SJSA1 (cell line): ENCODE measurements at places on chromosomes 5 and 9.

DNA sequence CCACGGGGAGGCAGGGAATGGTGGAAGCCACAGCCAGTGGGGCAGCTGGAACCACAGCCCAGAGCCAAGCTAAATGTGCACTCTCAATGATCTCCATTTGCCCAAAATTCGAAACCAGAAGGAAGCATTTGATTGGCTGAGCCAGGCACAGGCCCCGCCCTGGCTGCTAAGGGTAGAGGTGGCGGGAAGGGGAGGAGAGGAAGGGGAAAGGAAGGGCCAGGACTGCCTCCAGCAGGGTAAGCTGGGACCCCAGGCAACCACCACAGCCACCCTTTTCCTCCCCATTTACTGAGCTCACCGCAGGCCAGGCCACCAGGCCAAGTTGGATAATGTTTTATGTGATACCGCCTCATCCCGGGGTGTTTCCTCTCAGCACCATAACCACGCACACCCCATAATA lies 100.3 kb upstream of the RAPGEF1 start:
- no peak for DNase-seq

- no peak for DNase-seq
Observed at GRCh38 chr5:116137544-116138378, 52.9 kb downstream of the COMMD10 start.

DNA sequence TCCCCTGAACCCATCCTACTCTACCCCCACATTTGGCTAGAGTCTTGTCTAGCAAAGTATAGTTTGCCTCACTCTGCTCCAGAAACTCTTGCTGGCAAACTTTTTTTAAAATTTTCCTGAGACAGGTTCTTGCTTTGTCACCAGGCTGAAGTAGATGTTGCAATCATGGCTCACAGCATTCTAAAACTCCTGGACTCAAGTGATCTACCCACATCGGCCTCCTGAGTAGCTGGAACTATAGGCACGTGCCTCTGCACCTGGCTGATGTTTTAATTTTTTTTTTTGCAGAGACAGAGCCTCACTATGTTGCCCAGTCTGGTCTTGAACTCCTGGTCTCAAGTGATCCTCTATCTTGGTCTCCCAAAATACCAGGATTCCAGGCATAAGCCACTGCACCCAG lies 175.8 kb upstream of the FBXL17 start:
- no peak for DNase-seq

- DNase-seq, result no peak
Observed at GRCh38 chr9:112970939-112971338, 41.1 kb downstream of the ZNF883 start.

DNA sequence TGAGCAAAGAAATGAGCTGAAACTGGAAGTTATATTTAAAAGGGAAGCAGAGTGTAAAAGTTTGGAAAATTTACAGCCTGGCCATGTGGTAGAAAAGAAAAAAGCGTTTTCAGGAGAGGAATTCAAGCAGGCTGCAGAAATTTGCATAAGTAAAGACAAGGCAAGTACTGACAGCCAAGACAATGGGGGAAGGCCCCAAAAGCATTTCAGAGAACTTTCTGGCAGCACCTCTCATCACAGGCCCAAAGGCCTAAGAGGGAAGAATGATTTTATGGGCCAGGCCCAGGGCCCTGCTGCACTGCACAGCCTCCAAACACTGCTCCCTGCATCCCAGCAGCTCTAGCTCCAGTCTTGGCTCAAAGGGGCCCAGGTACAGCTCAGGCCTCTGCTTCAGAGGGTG lies 169.7 kb downstream of the GLIS3 start:
- no peak for DNase-seq

DNA sequence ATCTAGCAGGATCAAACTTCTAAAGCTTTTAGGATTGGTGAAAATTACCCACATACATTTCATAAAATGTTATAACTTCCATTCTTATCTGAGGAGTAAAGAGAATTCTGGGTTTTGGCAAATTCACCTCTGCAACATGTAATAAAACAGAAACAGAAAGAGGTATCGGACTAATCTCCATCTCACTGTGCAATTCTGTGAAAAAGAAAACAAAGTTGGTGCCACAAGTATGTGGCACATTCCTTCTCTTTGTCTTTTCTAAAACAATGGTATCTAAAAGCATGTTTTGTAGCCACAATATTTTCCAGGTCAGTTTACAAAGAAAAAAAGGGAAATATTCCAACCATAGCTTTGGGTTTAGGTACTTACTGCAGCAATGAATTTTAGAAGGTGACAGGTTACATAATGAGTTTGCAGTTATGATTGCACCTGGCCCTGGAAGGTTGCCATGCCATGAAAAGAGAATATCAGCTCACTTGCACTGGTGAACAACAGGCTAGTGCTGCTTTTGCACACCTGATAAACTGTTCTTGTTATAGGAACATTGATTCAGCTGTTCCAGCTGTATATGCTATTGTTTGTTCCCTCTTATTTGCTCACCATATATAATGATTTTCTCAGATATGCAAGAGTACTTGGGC lies 491.3 kb upstream of the MEF2C start:
- DNase-seq, result peak; percentile 39

GRCh38 chr9:16689351-16689938 lies 181.0 kb downstream of the BNC2 start:
- peak; percentile 46 for DNase-seq

- DNase-seq, result no peak
Observed at GRCh38 chr5:95630394-95630917, 10.6 kb downstream of the GPR150 start.

GRCh38 chr9:19252885-19253219 lies 22.4 kb downstream of the DENND4C start:
- no peak for DNase-seq

GRCh38 chr5:62593331-62593730 lies 14.7 kb downstream of the LRRC70 start:
- DNase-seq, result no peak
